ENCODE measurements at places on chromosomes 7 and 10. TPM values are rescaled to one million over a fixed set of nuclear protein-coding genes. Genes with fewer than 3 reads are reported as not detected.

Gene SFRP5
- total RNA-seq, result 1.2 TPM

Gene SCART1
- 0.49 TPM for total RNA-seq

Gene FAS
- 2.0 TPM for total RNA-seq

Gene PTPN20
- 4.7 TPM for total RNA-seq

Gene NODAL
- total RNA-seq, result 2.0 TPM

Gene EIF4H
- total RNA-seq, result 105 TPM

Gene OR2A12
- not detected for total RNA-seq

Gene FOXP2
- total RNA-seq, result 19.2 TPM

Gene RAB18
- total RNA-seq, result 78.4 TPM

Gene TYW1B
- 2.7 TPM for total RNA-seq

Gene GNG11
- total RNA-seq, result 5.4 TPM

Gene GATA3
- under 0.01 TPM for total RNA-seq

Gene CCDC201
- total RNA-seq, result not detected

Gene MCM10
- total RNA-seq, result 2.0 TPM

Gene FOXI2
- not detected for total RNA-seq

Gene SPDYE2B
- not detected for total RNA-seq

Gene OR6V1
- not detected for total RNA-seq

Gene RBP3
- not detected for total RNA-seq

Gene KCND2
- 38.6 TPM for total RNA-seq

Gene RASSF4
- 12.0 TPM for total RNA-seq

Gene GTF2IRD1
- 12.3 TPM for total RNA-seq

Gene THSD7A
- 30.5 TPM for total RNA-seq

Gene DRGX
- not detected for total RNA-seq

Gene GIMAP7
- 1.5 TPM for total RNA-seq

Gene MMRN2
- total RNA-seq, result 5.2 TPM

Gene CYP3A5
- under 0.01 TPM for total RNA-seq

Gene BICC1
- 3.7 TPM for total RNA-seq

Gene TAS2R4
- 3.4 TPM for total RNA-seq

Gene PAX4
- not detected for total RNA-seq

Gene SCIN
- 0.98 TPM for total RNA-seq

Gene SPDYE16
- 0.25 TPM for total RNA-seq

Gene INHBA
- 7.9 TPM for total RNA-seq

Gene TMEM236
- under 0.01 TPM for total RNA-seq

Gene NPSR1
- not detected for total RNA-seq

Gene ANKRD61
- total RNA-seq, result not detected

Gene ZNF467
- 1.2 TPM for total RNA-seq

Gene GIMAP5
- 2.7 TPM for total RNA-seq

Gene SLC25A28
- total RNA-seq, result 15.2 TPM

Gene PIK3CG
- total RNA-seq, result 0.98 TPM

Gene CABCOCO1
- 4.2 TPM for total RNA-seq

Gene PAPOLB
- total RNA-seq, result 0.74 TPM

Gene CHST15
- 38.8 TPM for total RNA-seq

Gene ITIH5
- 14.3 TPM for total RNA-seq

Gene OR9A4
- total RNA-seq, result not detected

Gene PRR15
- 0.25 TPM for total RNA-seq

Gene HOXA4
- total RNA-seq, result not detected

Gene EN2
- total RNA-seq, result not detected

Gene SPDYE11
- total RNA-seq, result under 0.01 TPM

Gene STEAP4
- total RNA-seq, result 0.25 TPM

Gene LRGUK
- total RNA-seq, result 7.4 TPM

Gene ZNF25
- 50.2 TPM for total RNA-seq

Gene PCDH15
- 6.1 TPM for total RNA-seq

All from temporal lobe (tissue), 4 donors.